Common myeloid progenitor, CD34-positive (primary cell): ENCODE measurements at places on chromosomes 1 and 21.

- DNase-seq, result no peak
Measured at GRCh38 chr1:153628638-153629342, 556 bp downstream of the S100A1 start.

- peak; percentile 42 for DNase-seq
Measured at GRCh38 chr1:156848461-156849150, 10.3 kb downstream of the INSRR start.

GRCh38 chr21:42552407-42553336 lies 39.0 kb downstream of the SLC37A1 start:
- DNase-seq, result no peak

DNA sequence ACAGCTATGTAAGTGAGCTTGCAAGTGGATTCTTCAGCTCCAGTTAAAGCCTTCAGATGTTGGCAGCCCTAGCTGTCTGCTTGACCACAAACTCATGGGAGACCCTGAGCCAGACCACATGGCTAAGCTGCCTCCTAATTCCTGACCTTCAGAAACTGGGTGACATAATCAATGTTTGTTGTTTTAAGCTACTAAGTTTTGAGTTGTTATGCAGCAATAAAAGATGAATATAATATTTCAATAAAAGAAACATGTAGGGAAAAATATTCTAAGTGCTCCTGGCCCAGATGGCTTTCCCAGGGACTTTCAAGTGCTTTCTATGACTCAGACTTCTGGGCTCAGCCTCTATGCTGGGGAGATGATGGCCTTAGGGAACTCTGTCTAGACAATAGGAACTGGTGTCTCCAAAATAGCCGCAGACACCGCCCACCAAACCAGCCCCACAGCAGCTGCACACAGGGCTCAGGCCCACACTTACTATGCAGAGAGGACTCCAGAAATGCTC lies 20.3 kb upstream of the AZIN2 start:
- no peak for DNase-seq

DNA sequence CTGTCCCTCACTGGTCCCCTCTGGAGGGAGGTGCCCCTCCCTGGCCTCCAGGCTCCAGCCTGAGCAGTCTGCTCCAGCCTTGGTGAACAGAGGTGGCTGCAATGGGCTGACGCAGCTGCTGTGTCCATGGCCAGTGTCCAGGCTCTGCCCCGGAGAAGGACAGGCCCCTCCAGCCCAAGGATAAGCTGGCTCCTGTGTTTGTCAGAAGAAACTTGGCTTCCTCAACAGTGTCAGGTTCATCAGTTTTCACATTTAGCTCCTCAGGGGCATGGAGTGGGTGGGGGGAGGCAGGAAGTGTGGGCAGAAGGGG lies 402.8 kb downstream of the MATN1 start:
- no peak for DNase-seq
